Naive thymus-derived CD4-positive, alpha-beta T cell (primary cell): ENCODE measurements at places on chromosomes 6 and 20.

DNA sequence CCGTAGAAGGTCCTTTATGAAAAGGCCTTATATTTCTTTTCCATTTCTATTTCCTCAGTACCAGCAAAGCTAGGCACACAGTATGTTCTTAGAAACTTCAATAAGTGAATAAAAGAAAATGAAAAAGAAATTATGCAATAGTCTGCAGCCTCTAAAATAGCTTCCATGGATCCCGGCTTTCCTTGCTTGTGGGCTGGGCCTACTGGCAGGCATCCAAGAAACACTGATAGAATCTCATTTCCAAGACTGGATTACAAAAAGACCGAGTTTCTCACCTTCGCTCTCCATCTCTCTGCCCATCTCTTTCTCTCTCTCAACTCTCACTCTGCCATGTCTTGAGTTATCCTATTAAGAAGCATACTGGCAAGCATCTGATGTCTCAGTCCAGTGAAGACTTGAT is 187.5 kb upstream of the FKBP1C start:
- DNase-seq = no peak

DNA sequence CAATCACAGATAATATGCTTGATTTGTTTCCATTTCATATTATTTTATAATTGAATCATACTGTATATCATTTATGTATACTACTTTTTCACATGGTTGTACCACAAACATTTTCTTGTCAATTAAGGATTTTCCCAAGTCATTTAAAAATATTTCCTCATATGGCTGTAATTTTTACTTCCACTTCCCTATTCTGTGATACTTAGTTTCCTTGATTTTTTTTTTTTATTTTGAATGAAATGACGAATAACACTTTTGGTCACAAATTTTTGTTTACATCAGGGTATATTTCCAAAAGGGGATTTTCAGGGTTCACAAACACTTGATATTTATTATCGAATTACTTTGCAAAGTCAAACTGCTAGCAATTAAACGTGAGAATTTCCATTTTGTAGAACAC is 515.6 kb downstream of the KIF16B start:
- DNase-seq = no peak

DNA sequence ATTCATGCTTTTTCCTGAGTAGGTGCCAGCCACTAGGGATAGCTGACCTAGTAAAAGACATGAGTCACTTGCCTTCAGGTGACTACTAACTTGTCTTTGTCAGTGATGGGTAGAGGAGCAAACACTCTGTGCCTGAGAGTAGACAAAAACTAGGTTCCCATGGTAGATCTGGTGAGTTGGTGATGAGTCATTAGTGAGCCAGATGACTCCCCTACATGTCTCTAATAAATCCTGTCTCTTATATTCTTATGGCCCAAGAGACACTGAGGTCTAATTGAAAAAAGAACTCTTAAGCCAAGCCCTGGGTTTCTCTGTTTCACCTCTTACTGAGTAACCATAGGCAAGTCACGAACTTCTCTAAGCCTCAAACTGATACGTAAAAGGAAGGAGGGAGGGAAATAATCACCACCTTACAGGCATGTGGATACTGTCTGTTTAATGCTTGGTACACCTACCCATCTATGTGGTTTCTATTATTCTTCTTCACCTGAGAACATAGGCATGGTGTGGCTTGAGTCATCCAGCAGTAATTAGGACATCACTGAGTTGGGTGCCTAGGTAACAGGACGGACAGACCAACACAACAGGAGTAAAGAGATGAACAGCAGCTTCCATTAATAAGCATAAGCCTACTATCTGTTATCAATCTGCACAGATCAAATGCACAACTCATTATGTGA is 20.3 kb downstream of the TTPAL start:
- DNase-seq = no peak

- no peak for DNase-seq
Observed at GRCh38 chr6:139839506-139840156, 465.2 kb upstream of the CITED2 start.

DNA sequence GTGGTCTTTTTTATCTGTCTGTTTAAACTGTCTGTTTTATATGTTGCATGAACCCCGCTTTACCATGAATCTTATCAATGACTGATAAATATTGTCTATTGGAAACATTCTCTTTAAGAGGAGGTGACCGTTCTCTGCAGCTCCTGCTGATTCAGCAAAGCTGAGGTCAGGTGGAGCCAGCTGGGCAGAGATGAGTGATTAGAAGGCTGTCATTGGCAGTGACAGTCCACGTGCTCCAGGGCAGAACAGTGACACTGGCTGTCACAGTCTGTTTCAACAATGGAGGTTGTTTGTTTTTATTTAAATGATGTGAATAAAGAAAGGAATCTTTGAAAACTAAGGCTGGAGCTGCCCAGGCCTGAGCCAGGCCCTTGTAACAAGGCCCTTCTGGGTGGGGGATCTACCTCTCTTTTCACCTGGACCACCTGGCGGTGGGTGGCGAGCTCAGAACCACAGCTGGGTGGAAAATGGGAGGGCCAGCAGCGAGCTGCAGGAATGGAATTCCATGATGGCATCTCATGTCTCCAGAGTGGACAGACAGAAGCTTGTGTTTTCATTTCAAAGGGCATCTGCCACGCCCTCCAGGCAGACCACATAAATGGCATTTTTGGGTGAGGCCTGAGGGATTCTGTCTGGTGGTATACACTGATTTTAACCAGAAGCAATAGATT is 12.6 kb downstream of the SYNJ2 start:
- no peak for DNase-seq

- DNase-seq = no peak
Observed at GRCh38 chr6:165767228-165767627, 104.2 kb upstream of the PDE10A start.

- DNase-seq = no peak
Observed at GRCh38 chr6:150844371-150844770, 21.1 kb upstream of the MTHFD1L start.

- DNase-seq = no peak
Observed at GRCh38 chr6:135638108-135638507, 140.6 kb upstream of the AHI1 start.

- no peak for DNase-seq
Observed at GRCh38 chr20:33658510-33658909, 3.6 kb upstream of the C20orf144 start.

DNA sequence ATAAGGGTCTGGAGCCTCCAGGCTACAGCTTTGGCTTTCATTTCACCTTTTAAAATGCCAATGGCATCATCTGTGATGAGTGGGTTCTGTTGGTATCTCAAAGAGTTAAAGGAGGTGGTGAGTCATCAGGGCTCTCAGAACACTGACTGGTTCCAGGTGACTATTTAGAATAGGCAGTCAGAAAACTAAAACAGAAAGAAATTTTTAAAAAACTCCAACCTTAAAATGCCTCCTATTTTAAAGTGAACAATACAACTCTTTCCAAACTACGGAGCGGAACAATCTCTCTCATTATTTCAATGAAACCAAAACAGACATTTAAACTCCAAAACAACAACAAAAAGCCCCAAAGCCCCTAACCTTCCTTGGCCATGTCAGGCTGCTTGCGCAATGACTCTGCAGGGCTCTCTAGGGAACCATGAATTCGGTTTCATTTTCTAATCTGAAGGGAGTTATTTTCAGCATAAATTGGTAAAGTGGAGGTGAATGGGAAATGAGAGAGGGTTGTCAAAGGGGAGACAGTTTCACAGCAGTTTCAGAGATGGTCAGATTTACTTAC is 194.9 kb downstream of the KIF6 start:
- no peak for DNase-seq

- DNase-seq = no peak
Observed at GRCh38 chr6:75221116-75221515, 15.3 kb upstream of the COL12A1 start.

GRCh38 chr6:79066330-79066729 is 11.7 kb downstream of the PHIP start:
- DNase-seq = no peak
